ENCODE measurements at places on chromosomes 3 and 15.
A peak's percentile ranks its signal among the peaks of the same experiment; 100 is the strongest.

DNA sequence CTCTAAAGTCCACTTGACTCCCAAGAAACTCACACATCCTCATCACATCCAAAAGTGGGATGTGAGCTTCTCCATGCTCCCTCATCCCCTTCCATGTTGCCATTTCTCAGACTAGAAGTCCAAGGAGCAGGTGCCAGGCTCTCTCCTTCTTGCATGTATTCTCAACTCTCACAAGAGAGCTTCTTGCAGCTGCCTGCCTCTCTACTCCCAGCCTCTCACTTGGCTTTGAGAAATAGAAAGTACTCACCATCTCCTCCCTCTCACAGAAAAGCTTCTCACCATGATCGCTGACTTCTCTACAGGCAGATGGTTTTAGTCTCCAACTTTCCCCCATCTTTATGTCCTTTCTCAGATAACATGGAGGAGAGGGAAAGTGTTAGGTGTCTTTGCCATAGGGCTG is 26.6 kb downstream of the COL8A1 start:
- no peak for DNase-seq

DNA sequence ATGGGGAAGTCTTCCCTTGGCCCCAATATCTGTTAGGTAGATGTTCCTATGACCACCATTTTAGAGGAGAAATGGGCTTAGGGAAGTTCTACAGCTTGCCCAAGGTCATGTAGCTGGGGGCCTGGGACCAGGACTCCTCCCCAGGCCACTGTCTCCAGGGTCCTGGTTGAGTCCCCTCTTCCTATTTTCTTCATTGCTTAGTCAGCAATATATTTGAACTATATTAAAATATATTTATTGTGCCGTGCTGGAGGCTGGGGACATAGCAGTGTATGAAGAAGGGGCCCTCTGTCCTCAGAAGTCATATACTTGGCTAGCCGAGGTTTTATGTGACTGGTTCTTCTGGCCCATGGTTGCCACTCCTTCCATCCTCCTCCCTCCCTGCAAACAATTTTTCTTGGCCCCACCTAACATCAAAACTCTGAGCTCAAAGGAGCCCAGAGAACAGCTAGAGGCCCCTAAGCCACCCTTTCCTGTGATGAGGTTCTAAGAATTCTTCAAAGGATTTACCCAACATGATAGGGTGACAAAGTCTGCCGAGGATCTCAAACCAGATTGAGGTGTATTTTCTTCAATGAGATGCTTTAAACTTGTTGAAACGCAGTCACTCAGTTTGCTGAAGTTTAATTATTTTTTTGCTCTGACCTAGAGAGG is 121.2 kb upstream of the RASGRP1 start:
- no peak for DNase-seq

- peak; percentile 96 for DNase-seq
These were observed 81.6 kb downstream of the PPCDC start for GRCh38 chr15:75104804-75105557.

DNA sequence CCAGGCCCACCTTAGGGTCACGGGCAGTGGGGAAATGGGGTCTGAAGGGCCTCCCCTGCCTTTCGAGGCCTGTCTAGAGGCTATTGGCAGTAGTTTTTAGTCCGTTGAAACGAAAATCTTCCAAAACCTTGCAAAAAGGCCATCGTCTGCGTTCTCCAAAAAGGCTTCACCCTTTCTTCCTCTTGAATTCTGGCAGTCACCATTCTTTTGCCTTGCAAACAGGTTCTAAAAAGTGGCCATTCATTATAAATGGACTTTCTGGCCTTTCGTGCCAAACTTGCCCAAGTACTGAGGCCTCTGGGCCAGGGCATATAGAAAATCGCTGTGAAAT is 367 bp upstream of the TARS3 start:
- DNase-seq: no peak

DNA sequence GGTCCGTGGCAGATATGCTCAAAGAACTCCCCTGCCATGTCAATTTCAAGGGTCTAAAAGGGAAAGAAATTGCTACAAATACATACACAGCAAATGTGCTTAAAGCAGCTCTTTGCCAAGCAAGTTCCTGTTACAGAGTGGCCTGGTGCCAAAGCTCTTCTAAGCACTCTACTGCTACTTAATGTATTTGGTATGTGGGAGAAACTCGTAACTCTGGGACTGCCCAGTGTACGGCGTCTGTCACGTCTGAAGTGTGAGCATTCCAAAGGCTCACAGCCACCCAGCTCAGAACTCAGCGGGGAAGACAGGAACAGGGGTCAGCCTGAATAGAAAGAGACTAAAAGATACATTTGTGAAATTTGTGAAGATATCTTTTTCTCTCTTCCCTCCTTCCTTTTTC is 54.6 kb downstream of the RBMS3 start:
- DNase-seq: peak; percentile 98

All from adipocyte (in vitro differentiated cells).